Neural crest cell (in vitro differentiated cells): ENCODE measurements at places on chromosomes 5 and 9. TPM values are rescaled to one million over a fixed set of nuclear protein-coding genes. Genes with fewer than 3 reads are reported as not detected.

The PCDHGA8 gene
- total RNA-seq: 0.33 and 0.43 TPM in 2 replicates

DNA sequence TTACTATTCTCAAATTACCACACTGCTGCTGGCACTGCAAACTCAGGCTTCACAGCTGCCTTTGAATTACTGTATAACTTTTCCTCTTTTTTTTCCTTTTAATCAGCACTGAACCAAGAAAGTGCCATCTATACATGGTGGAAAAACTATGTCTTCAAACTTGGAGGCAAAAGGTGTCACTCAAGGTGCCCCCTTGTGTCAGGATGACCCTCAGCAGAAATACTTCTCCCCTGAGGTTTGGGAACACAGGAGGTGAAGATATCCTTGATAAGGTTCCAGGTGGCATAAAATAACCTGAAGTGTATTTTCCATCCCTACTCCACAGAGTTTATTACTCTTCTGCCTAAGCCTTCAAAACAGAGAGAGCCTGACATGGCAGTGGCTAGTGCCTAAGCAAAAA, 14.5 kb downstream of the FRMD3 start:
- no peak for DNase-seq

DNA sequence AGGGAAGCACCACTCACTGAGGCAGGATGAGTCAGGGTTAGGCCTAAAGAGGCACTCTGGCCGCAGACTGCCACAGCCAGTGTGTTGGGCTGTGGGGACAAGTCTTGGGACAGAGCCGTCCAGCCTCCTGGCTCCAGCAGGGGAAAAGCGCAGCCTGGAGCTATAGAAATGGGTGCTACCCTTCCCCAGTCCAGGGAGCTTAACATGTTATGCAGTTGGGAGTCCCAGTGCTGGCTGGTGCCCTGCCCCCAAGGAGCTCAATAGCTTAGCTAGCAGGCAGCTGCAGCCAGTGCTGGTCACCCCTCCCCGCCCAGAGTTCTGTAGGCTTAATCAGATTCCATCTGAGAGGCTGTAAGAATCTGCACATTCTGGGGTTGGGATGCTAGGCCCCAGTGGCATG, 399.6 kb upstream of the TUSC1 start:
- DNase-seq: no peak

DNA sequence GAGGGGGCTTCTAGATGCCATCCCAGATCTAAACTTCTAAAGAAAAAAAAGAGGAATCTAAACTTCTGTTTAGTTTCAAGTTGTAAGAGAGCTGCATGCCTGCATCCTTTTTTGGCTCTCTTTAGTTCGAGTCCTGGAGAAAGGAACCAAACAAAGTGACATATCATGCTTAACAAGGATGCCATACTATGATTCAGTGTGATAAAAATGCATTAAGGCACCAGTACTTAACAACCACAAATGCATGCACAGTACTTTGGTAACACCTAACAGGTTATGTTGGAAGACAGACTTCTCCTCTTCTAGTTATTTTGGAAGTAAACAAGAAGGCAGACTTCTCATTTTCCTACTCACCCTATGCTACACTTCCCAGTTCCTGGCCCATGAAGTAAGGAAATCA, 27.3 kb downstream of the NME5 start:
- no peak for DNase-seq

DNA sequence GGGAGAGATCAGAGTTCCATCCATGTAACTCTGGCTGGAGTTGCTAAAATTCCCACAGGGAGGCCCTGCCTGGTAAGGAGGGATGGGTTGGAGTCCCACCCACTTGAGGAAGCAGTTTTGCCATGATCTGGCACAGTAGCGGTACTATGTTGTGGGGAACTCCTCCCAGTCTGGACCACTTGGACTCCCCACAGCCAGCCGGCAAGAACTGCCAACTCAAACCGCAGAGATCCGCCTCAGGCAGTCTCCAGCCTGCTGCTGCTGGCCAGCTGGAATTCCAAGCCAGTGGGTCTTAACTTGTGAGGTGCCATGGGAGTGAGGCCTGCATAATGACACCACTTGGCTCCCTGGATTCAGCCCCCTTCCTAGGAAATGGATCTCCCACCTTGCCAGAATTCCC, 151.9 kb downstream of the NDUFS4 start:
- no peak for DNase-seq

DNA sequence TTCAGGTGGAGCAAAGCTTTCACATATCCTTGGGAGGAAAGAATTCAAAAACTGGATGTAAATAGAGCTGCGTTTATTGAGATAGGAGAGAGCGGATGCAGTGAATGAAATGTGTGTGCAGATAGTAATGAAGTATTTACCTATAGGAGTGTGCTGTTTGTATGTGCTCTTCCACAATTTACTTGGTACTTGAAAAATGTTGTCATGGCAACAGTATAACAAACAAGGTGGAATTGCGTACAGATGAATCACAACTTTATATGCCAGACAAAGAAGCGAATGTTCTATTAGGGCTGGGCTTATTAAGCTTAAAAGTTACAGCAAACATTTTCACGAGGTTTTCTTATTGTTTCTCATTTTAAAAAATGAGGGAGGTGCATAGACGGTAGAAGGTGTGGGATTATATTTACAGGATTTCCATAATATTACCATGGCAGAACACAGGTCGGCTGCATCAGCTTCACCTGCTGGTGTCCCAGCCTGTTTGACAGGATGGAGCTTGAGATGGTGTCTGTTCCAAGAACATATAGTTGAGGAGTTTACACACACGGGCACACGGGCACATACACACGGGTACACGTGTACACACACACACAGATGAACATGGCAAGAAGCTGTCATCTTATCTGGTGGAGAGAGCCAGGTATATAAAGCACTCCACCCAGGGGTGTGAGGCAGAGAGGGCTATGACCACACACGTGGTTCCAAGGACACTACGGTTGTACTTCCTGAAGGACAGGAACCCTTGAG, 155.7 kb downstream of the RMI1 start:
- no peak for DNase-seq

GRCh38 chr5:355958-356357, 34.4 kb downstream of the AHRR start:
- no peak for DNase-seq

The MLANA gene
- total RNA-seq: not detected in 2 replicates

The LRRC26 gene
- total RNA-seq: 0.37 and 0.48 TPM in 2 replicates

DNA sequence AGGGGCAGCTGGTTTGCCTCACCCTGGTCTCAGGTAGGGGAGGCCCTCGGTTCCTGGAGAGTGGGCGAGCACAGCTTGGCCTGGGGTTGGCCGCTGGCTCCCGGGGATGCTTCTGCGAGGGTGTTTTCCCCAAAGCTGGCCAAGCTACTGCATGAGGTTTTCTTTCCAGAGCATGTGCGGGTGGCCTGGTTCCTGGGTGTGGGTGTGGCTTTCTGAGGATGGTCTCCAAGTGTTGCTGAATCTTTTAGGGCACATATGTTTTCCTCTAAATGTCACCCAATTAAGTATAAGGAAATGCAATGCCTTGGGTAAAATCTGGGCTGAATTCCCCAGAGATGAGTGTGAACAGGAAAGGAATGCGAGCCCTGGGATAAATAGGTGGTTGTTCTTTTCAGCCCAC, 115.8 kb upstream of the ICE1 start:
- no peak for DNase-seq

GRCh38 chr5:154945695-154946301, 4.9 kb downstream of the MRPL22 start:
- DNase-seq: no peak

GRCh38 chr5:73119451-73120157, 771 bp upstream of the TMEM171 start:
- DNase-seq: no peak

DNA sequence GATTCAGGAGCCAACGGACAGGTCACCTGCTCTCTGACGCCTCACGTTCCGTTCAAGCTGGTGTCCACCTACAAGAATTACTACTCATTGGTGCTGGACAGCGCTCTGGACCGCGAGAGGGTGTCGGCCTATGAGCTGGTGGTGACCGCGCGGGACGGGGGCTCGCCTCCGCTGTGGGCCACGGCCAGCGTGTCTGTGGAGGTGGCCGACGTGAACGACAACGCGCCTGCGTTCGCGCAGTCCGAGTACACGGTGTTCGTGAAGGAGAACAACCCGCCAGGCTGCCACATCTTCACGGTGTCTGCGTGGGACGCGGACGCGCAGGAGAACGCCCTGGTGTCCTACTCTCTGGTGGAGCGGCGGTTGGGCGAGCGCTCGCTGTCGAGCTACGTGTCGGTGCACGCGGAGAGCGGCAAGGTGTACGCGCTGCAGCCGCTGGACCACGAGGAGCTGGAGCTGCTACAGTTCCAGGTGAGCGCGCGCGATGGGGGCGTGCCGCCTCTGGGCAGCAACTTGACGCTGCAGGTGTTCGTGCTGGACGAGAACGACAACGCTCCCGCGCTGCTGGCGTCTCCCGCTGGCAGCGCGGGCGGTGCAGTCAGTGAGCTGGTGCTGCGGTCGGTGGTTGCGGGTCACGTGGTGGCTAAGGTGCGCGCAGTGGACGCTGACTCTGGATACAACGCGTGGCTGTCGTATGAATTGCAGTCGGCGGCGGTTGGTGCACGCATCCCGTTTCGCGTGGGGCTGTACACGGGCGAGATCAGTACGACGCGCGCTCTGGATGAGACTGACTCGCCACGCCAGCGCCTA, 1.7 kb downstream of the PCDHA10 start:
- DNase-seq: no peak

DNA sequence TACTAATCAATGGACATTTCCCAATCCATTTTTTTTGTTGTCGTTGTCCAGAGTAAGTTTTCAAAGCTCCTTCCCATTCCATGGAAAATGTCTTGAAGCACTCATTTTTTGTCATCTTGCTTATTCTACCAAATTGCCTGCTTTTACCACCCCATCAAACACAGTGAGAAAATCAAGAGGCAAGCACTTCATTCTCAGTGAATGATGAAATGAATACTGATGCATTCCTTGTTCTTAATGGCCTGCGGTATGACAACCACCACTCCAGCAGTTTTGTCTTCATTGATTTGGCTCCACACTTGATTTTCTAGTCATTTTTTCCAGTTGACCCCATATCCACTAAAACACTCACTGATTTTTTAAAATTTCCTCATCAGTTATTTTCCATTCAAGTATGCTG, 193.5 kb upstream of the ANKH start:
- no peak for DNase-seq

The ARL14EPL gene
- not detected in 2 replicates for total RNA-seq

The MZB1 gene
- 0.25 and 0.30 TPM in 2 replicates for total RNA-seq

- no peak for DNase-seq
Measured at GRCh38 chr5:149605998-149606724, 24.9 kb downstream of the ARHGEF37 start.

DNA sequence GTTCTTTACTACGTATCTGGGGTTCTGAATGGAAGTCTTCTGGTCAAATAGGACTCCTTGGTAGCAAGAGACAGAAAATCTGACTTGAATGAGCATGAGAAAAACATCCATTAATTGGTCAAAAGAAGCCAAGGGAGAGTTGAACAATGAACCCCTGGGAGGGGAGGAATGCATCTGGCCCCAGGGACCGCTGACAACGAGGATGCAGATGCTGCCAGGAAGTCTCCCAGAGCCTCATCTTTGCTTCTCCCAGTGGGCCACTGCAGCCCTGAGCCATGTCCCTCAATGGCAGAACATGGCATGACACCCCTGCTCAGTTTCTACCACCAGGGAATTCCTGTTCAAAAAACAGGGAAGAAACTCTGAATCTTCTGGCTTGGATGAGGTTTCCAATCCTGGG, 50.5 kb upstream of the ICE1 start:
- no peak for DNase-seq

DNA sequence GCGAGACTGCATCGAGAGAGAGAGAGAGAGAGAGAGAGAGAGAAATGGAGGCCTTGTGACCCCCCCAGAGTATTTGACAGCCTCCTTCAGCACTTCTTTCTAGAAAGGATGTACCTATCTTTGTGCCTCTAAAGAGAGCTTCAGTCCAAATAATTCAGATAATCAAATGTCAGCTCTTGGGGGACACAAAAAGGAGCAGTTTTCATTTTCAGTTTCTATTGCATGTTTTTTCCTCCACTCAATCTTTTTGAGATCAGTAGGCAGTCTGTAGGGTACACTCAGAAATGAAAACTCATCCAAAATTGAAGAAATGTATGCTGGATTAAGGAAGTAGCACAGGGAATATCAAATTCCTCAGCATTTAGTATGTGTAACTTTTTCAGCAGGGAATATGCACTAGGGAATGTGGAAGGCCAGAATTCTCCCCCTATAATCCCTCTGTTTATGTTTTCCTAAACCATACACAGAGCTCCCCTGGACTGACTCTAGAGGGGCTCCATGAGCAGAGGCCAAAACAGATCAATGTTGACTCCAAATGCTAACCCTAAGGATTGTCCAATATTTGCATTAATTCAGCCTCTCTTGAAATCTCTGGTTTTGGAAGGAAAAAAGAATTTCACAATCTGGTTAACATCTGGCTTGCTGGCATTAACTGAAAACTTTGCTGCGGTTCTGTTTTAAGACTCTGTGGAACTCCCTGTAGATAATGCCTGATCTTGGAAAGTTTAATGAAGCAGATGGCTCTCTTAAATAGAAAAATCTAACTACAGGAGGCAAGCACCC, 250.1 kb downstream of the CEMIP2 start:
- no peak for DNase-seq

- DNase-seq: no peak
Measured at GRCh38 chr5:55625589-55625909, 86.6 kb downstream of the SLC38A9 start.
